A549 treated with Mapracorat at 1 μM for 4 hours (cell line): ENCODE measurements at places on chromosomes 4 and X. TPM values are rescaled to one million over a fixed set of nuclear protein-coding genes. Genes with fewer than 3 reads are reported as not detected.

Gene PGRMC2
- total RNA-seq = 72.4 to 104 TPM (median 82.3 TPM) in 5 replicates

Gene USP27X
- 3.0 to 5.5 TPM (median 4.3 TPM) in 5 replicates for total RNA-seq

Gene HERC6
- 3.0 to 4.0 TPM (median 3.5 TPM) in 5 replicates for total RNA-seq

Gene TCP11X2
- not detected in 5 replicates for total RNA-seq

Gene RXFP1
- total RNA-seq = not detected in 5 replicates

Gene SPON2
- 0.41 to 0.60 TPM (median 0.53 TPM) in 5 replicates for total RNA-seq

Gene TRIM60
- not detected in 5 replicates for total RNA-seq

Gene ANKRD50
- 3.8 to 5.8 TPM (median 5.2 TPM) in 5 replicates for total RNA-seq

Gene LAMTOR3
- total RNA-seq = 25.3 to 29.6 TPM (median 28.2 TPM) in 5 replicates

Gene SCRG1
- total RNA-seq = not detected in 5 replicates

Gene PPEF2
- not detected in 5 replicates for total RNA-seq

Gene KLB
- 0.08 to 0.16 TPM (median 0.13 TPM) in 5 replicates for total RNA-seq

Gene TKTL2
- total RNA-seq = not detected in 5 replicates

Gene FAM50A
- 96.4 to 128 TPM (median 111 TPM) in 5 replicates for total RNA-seq

Gene MXRA5
- total RNA-seq = not detected in 5 replicates

Gene ATP2B3
- 0.06 to 0.14 TPM (median 0.10 TPM) in 5 replicates for total RNA-seq

Gene VAMP7
- 27.3 to 33.0 TPM (median 30.8 TPM) in 5 replicates for total RNA-seq

Gene F11
- not detected in 5 replicates for total RNA-seq

Gene PRRG1
- 4.0 to 7.0 TPM (median 5.8 TPM) in 5 replicates for total RNA-seq

Gene MAP3K15
- total RNA-seq = 1.7 to 2.2 TPM (median 2.0 TPM) in 5 replicates

Gene CNKSR2
- 1.8 to 3.0 TPM (median 2.3 TPM) in 5 replicates for total RNA-seq

Gene TCEANC
- total RNA-seq = 0.63 to 1.1 TPM (median 0.83 TPM) in 5 replicates

Gene CYSLTR1
- total RNA-seq = not detected in 5 replicates

Gene MFSD8
- total RNA-seq = 12.6 to 14.5 TPM (median 13.8 TPM) in 5 replicates

Gene IGSF1
- total RNA-seq = 0.21 to 1.0 TPM (median 0.29 TPM) in 5 replicates
